ENCODE measurements at places on chromosomes 2 and 18.

- no peak for DNase-seq
These were observed 186.4 kb upstream of the ZC3H15 start for GRCh38 chr2:186299610-186300009.

DNA sequence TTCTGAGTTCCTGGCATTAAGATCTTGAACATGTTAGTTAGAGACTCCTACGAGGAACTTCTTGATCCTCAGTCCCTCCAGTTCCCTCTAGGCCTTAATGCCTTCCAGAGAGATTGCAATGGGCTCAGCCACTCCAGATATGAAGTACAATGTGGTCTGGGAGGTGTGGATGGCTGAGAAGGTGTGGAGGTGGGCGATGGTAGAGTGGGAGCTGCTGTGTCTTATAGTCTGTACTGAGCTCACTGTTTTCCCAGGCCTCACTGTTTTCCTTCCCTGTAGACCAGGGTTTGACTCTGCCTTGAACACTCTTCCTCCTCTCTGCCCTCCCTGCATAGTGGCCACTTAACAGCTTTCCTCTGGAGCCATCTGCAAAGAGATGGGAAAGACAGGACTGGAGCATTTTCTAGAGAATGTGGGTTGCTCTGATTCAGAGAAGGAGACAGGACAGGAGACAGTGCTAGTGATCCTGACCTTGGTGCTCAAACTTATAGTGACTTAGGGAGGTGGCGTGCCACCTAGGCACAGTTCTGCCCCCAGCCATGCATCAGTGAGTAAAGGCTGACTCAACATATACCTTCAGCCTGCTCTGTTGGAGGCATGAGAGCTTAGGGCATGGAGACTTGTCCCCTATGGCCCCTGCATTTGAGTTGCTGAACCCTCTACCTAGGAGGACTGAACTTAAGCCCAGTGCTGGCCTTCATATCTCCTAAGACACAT lies 129.7 kb downstream of the TDRD15 start:
- no peak for DNase-seq

DNA sequence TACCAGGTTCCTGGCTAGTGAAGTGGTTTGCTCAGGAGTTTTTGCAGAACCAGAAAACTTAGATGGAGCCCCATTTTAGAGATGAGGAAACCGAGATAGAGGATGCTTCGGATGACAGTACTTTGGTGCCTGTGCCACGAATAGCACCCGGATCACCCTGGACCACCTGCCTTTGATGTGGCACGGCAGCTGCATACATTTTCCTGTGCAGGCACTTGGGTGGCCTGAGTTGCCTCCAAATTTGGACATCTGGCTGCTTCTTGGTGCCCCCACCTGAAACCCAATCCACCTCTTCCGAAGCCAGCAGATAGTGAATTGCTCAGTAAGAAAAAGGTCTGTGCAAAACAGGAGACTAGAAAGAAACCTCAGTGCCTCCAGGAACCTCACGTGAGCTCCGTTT lies 140.6 kb upstream of the ID2 start:
- DNase-seq, result no peak

- no peak for DNase-seq
These were observed 7.6 kb upstream of the MSTN start for GRCh38 chr2:190069936-190070696.

DNA sequence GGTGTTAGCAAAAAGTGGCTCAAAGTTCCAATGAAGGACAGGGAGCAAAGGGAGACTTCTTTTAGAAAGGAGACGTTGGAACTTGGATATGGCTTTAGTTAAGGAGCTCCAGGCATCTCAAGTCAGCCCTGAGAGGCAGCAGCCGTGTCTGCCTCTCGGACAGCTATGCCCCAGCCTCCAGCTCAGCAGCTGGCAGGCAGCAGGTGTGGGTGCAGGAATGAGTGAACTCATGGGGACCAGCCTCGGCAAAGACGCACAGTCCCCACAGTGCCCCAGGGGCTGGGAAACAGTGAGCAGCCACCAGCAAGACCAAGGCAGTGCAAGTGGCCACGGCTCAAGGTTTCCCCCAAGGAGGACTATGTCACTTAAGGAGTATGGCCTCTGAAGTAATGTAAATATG lies 1.6 kb upstream of the LRRFIP1 start:
- DNase-seq, result peak; percentile 47

DNA sequence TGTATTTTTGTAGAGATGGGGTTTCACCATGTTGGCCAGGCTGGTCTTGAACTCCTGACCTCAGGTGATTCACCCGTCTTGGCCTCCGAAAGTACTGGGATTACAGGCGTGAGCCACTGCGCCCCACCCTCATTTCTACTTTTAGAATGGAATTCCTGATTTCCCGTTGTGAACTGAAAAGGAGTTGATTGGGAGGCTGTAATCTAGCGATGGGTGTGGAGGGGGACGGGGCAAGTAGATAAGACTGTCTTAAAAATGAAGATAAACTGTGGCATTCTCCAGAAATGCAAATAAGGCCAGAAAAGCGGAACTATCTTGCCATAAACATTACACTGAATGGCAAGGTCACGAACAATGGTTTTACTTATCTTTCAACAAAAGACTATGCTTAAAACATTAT lies 135.4 kb downstream of the TRIB2 start:
- DNase-seq, result no peak

GRCh38 chr2:241637795-241638660 lies 535 bp downstream of the ATG4B start:
- DNase-seq, result no peak

DNA sequence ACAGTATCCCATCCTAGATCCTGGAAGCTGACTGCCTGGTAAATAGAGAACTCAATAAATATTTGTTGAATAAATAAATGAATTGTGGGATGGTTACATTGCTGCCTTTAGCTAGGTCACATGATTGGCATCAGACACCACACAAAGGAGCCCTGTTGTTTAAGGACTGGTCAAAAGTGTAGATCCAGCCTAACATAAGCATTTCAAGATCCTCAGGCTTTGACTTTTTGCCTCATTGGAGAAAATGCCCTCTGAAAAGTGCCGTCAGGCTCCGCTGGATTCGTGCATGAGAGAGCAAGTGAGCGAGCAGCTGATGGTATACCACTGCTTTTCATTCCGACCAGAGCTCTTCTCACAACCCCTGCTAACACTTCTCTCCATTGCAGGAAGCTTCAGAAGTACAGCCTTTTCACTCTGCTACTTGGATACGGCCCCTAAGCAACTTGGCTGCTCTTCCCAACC lies 1.3 kb upstream of the ZNF24 start:
- peak; percentile 44 for DNase-seq

- DNase-seq, result no peak
These were observed 143.9 kb downstream of the LTBP1 start for GRCh38 chr2:33090553-33091134.

GRCh38 chr2:112832841-112833638 lies 3.5 kb downstream of the IL1B start:
- DNase-seq, result no peak

DNA sequence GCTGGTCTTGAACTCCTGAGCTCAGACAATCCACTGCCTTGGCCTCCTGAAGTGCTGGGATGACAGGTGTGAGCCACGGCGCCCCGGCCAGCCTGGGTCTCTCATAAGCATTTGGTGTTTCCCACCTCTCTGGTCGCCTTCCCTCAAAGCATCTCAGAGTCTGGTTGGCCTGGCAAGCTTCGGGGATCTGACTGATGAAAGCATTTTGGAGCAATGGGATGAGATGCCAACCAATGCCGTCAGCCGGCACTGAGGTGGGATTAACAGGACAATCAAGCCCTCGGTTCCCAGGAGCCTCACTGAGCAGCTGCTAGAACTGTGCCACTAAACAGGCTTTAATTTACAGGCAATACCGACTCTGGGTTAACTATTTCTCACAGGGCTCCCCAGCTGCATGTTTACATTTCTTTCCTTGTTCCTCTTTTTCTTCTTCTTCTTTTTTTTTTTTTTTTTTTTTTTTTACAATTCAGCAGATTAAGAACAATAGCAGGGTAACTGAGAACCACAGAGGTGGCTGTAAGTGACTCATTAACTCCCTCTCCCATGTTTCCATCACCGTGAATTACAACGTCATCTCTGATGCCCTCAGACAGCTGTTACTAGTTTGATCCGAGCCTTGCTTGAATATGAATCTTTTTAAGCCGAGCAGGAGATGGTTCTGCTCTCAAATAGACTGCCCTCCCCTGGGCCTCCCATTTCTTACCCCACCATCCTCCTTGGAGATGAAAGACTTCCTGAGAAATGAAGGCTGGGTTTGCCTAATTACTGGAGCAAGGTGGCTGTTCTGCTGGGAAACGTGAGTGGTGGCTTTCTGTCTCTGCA lies 37.9 kb downstream of the ODC1 start:
- DNase-seq, result peak; percentile 74

GRCh38 chr18:48872234-48873145 lies 78.3 kb downstream of the SMAD7 start:
- DNase-seq, result no peak

- peak; percentile 29 for DNase-seq
These were observed 279.2 kb downstream of the CYRIA start for GRCh38 chr2:16386431-16386830.

- no peak for DNase-seq
These were observed 24.8 kb downstream of the TNS1 start for GRCh38 chr2:217977840-217978535.

GRCh38 chr2:133589456-133589855 lies 21.2 kb upstream of the NCKAP5 start:
- DNase-seq, result no peak

- DNase-seq, result no peak
These were observed 80.5 kb downstream of the NRXN1 start for GRCh38 chr2:50951437-50951836.

DNA sequence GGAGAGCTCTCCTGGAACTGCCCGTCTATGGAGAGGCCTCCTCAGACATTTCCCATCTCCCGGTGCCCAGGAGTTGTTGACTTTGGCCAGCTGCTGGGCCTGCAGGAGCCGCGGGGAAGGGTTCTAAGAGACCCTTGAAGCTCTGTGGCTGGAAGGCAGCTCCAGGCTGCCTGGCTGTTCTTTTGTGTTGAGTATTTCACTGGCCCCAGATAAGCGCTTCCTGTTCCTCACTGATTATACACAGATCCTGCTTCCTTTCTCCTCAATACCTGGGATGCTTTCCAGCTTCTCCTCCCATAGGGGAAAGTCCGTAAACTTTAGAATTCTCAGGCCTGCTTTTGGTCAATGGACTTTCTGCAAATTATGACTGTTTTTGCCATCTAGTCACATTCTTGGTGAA lies 57.8 kb downstream of the TGOLN2 start:
- no peak for DNase-seq

GRCh38 chr2:105682401-105682800 lies 62.3 kb upstream of the NCK2 start:
- DNase-seq, result no peak

DNA sequence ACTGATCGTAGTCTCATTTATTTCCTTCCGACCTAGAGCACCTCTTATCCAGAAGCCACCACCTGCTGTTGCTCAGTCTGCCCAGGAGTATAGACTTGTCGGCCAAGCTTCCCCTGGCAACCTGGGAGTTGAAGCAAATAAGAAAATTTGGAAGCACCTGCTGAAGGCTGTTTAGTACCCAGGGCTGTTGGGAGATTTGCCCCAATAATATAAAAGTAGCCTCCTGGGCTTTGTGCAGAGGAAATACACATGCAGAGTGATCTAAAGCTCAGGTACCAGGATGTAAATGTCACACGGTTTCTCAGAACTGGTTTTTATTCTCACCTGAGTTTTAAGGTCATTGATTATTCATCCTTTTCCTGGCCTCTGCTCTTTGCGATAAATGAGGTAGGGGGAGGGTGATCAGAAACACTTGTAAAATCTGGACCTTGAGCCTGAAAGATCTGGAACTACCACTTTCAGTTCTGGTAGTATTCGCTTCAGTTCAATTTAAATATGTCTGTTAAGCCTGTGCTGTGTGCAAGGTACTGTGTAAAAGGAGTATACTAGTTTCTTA lies 789 bp upstream of the COX7A2L start:
- no peak for DNase-seq

DNA sequence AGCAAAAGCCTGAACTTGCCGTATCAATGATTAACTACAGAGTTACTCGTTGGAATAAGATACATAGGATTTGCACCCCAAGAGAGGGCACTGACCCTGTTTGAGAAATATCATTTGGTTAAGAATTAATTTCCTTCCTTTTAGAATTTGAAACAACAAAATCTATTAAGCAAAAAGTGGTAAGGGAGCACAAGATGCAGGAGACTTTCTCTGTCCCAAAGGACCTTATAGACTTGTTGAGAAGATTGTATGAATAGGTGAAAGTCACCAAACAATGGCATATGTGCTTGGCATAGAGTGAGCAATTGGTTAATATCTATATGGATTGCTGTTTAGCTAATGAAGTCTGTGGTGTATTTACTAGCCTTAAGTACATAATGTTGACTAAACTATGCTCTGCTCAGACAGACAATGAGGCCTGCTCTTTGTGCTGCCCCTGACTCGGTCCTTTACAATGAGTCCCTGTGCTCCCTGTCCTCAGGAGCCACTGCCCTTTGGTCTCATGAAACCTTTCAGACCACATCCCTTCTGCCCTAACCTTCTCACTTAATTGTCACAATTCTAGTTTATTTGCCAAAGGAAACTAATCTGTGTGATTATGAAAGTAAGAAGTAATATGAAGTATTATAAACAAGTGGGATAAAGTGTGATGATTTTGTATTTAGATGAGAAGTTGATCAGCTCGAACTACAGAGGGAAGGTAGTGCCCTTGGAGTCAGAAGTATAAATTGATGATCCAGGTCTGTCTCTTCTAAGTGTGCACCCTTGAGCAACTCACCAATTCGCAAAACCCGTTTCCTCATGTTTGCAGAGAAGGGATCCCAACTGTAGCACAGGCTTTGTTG lies 21.2 kb upstream of the HNMT start:
- DNase-seq, result no peak

GRCh38 chr2:189287982-189288521 lies 108.5 kb upstream of the COL5A2 start:
- DNase-seq, result no peak

GRCh38 chr2:197708331-197708730 lies 3.2 kb downstream of the MARS2 start:
- no peak for DNase-seq

DNA sequence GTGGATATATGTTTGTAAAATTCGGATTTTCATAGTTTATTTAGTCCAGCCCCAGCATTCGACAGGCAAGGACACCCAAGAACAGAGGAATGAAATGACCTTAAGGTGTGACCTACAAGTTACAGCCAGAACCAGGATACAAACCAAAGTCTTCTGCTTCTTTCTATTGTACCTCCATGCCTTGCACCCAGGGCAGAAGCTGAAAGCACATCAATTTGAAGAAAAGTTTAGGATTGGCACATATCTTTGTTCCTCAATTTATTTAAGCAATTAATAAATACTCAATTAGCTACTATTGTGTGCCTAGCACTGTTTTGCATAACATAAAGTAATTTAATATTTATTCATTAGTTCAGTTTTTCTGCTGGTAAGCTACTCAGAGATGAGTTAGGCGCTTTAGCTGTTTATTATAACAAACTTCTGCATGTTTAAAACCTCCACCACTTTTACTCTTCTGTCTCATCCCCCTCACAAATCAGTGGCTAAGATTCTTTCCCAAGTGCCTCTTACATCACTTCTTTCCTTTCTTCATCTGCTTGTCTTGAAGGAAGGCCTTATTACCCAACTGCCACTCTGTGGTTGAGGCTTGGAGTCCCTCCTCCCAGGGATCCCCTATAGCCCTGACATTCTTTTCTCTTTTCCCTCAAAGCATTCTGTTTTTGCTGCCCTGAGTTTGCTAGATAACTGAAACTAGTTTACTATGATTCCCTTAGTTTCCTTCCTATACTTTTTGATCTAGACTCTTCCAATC lies 37.1 kb upstream of the DARS1 start:
- no peak for DNase-seq

- no peak for DNase-seq
These were observed 998 bp downstream of the RNF149 start for GRCh38 chr2:101307503-101307902.

Data from femur (tissue), 1 donor.